ENCODE measurements at places on chromosomes 13 and 19. TPM values are rescaled to one million over a fixed set of nuclear protein-coding genes. Genes with fewer than 3 reads are reported as not detected.
A peak's percentile ranks its signal among the peaks of the same experiment; 100 is the strongest.

DNA sequence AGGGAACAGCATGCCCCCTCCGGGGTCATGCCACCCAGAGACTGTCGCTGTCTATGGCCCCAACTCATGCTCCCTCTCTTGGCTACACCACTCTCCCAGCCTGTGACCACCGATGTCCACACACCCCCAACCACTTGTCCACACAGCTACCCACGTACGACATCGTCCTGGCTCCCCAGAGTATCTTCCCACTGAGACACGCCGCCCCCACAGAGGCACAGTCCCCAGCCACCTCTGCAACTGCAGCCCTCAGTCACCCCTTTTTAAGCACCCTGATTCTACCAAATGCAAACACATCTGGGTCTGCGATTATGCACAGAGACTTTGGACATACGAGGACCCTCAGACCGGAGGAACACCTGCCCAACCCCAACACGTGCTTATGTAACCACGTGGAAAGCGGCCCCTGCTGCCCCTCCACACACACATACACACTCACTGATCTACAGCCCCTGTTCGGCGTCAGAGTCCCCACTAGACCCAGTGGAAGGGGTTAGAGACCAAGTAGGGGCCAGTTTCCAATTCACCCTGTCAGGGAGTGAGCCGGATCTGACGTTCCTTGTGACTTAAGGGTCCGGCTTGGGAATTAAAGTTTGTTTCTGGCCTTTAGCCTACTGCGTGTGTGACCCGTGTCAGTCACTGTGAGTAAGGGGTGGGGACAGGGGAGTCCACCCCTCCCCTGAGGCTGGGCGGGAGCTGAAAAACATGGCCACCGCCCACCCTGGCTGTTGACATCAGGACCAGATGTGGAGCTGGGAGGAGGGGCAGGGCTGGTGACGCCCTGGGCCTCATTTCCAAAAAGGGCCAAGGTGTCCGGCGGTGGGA is 11.9 kb upstream of the AXL start:
- peak; percentile 23 for DNase-seq

DNA sequence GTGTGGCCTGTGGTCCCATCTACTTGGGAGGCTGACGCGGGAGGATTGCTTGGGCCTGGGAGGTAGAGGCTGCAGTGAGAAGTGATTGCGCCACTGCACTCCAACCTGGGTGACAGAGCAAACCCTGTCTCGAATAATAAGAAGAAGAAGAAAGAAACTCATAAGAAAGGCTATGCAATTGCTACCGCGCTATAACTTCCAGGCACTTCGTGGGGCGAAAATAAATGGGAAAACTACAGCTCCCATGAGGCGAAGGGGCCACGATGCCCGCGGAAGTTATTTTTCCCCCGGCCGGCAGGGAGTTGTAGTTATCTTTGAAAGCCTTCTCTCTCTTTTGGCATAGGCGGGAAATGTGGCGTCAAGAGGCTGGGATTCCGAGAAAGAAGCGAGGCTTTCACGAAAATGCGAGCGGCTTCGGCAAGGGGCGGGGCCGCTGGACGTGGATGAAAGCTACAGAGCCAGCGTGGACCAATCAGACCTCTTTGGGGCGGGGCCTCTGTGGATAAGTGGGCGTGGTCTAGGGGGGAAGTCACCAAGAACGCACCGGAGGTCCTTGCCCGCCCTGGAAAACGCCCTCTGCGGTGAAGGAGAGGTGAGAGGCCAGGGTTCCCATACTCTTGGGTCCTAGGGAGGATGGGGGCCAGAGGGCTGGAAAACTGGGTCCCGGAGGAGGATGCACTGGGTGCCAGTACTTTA is at the start of gene NUCB1:
NUCB1 (plus strand) TSS at position 532 of the 696 bp plus-strand sequence. CDS start 485 bp downstream, outside the sequence.
- peak; percentile 100 for DNase-seq

GRCh38 chr13:36837354-36838092 is 18.5 kb downstream of the RFXAP start:
- DNase-seq: peak; percentile 24

DNA sequence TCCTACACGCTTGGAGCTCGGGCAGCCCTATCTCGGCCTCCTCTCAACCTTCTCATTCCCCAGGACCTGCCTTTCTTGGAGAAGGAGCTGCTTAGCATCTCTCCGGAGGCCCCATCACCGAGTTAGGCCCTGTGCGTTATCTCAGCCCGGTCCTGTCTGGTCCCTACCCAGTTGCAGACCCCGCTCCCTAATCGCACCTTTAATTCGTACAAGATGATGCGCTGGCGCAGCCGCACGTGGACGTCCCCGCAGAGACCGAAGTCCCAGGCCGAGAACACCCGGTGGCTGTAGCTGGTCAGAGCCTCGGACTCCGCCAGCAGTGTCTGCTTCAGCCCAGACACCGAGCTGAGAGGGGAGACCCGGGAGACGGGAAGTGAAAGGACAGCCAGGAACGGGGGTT is 5.7 kb upstream of the LENG1 start:
- no peak for DNase-seq

DNA sequence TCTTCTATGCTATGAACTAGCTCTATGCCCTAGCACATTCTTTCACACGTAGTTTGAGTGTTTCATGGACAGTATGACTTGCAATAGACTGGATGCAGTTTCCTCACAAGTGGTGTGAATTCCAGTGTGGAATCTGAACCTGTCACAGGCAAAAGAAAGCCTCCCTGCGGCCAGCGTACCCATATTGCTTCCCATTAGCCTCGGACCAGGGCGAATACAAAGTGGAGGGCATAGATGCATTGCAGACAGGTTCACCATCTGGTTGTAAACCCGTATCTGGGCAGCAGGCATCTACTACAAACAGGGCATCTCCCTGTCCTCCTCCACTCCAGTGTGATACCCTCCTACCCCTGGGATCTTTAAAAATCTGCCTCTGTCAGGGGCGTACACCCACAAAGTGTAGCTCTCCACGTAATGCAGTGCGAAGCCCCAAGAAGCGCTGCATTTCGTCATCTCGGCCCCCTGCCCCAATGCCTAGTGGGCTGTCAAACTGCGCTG is 1.4 kb upstream of the CIC start:
- no peak for DNase-seq

Gene CYP2S1
- total RNA-seq: 1.8 TPM

GRCh38 chr13:103883164-103883563 is 816.9 kb upstream of the SLC10A2 start:
- peak; percentile 95 for DNase-seq

DNA sequence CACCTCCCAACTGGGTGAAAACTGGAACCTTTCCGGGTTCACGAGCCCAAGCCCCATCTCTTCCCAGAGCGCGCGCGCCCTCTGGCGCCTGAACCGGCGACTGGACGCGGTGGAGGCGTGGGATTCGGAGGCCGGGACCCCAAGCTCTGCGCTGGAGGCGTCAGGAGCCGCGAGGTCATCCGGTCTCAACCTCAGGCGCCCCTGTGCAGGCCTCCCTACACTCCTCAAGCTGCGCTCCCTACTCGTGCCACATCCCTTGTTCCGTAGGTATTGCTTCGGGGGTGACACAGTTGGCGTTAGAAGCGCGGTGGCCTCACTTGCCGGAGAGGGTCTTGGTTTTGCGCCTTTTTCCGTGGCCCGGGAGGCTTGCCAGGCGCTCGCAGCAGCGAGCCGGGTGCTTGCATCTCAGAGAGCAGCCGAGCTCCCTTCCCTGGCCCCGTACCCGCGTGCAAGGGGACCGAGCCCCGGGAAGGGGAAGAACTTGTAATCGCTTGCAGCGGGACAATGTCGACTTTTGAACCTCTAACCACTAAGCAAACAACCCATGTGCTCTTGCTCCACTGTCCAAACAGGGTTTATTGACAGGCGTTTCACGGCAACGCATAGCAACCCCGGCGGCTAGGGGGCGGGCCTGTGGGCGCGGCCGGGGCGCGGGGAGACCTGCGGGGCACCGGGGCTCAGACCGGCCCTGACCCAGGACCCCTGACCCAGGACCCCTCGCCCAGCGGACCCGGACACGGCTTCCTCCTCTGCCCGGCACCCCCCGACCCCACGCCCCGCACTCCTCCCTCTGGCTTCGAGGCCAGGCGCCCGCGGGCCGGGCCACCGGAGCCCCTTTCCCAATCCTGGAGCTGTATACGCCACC is 8.5 kb downstream of the CDX2 start:
- peak; percentile 50 for DNase-seq

- peak; percentile 42 for DNase-seq
Observed at GRCh38 chr13:90926459-90926858, 421.0 kb upstream of the MIR17HG start.

- DNase-seq: no peak
Observed at GRCh38 chr13:28340272-28340793, 154.6 kb downstream of the FLT1 start.

- DNase-seq: no peak
Observed at GRCh38 chr13:77554069-77554468, 18.6 kb downstream of the SCEL start.

Gene OR7A5
- not detected for total RNA-seq

- DNase-seq: no peak
Observed at GRCh38 chr19:3975637-3976087, 4.8 kb upstream of the DAPK3 start.

GRCh38 chr19:2166741-2167738 is 3.3 kb downstream of the DOT1L start:
- peak; percentile 83 for DNase-seq

DNA sequence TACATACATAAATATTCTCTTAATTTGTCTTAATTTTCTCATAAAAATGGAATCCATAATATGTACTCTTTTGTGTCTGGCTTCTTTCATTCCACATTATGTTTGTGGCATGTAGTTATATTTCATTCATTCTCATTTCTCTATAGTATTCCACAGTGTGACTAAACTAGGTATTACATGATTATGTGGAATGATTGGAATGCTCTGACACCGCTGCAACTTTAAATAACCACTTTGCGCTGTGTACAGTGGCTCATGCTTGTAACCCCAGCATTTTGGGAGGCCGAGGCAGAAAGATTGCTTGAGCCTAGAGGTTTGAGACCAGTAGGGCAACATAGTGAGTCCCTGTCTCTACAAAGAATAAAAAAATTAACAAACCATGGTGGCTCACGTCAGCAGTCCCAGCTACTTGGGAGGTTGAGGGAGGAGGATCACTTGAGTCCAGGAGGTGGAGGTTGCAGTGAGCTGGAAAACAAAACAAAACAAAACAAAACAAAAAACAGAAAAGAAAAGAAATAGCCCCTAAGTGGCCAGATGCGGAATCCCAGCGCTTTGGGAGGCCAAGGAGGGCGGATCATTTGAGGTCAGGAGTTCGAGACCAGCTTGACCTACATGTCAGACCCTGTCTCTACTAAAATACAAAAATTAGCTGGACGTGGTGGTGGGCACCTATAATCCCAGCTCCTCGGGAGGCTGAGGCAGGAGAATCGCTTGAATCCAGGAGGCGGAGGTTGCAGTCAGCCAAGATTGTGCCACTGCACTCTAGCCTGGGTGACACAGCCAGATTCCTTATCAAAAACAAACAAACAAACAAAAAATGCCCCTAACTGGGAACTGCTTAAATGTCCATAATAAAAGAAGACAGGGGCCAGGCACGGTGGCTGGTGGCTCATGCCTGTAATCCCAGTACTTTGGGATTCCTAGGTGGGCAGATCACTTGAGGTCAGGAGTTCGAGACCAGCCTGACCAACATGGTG is 8.0 kb upstream of the SAE1 start:
- peak; percentile 73 for DNase-seq

DNA sequence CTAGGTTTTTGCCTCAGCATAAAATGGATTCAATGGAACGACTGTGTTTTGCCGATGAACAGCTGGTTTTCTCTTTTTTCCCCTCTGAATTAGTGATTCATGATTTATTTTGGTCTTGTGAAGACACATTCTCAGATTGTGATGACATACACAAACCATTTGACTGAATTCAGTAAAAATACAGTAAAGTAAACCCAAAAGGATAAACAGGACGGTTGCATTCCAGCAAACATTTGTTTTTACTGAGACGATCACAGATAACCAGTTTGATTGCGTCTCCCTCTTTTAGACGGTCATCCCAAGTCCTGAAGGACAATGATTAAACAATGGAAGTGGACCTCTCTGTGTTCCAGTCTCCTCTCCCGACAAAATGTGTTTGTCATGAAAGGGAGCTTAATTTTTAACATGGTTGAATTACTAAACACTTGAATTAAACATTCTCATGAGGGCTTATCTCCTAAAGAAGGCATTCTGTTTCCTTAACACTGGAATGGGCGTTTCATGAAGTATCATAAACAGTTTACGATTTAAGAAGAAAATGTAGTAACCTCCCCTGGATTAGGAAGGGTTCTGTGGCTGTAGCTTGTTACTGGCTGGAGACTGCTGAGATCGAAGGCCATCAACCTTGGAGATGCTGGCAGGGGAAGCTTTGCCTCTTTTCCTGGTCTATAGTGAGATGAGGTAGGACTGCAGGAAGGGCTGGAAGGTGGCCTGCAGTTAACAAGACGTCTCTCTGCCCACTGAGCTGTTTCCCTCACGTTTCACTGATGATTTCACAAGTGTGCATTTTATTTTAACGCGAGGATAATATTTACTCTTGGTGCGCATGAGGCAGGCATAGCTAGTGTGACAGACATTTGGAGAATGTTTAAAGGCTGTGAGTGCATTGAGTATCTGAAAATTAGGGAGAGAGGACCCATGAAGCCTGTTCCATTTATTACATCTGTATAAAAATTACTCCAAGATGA is 457.9 kb downstream of the FGF9 start:
- DNase-seq: no peak

DNA sequence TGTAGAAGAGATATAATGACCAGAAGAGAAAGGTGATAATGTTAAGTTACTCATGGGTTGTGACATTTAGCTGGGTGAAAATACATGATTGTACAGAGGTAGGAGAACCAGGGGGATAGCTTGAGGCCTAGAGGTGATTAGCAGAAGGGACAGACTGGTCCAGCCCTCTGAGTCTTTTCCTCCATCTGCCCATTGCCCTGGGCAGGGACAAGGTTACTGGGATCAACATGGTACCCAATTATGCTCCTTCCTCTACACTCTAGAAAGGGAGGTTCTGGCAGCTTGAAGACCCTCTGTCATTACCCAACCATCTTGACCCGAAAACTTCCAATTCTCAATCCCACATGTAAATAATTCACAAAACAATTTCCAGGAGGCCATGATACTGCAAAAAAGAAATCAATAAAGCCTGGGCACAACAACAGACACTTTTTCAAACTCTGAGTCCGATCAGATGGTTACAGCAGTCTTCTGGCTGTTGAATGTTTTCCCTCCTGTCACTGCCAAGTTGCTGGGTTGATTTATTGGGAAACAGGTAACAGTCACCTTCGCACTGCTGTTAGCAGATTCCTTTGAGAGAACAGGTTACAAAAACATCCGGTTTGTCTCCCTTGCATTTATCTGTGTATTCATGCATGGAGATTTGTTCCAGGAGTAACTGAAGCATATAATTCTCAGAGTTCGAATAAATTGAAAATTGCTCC is 239.1 kb upstream of the HTR2A start:
- DNase-seq: no peak

Gene NPHS1
- total RNA-seq: 1.1 TPM

DNA sequence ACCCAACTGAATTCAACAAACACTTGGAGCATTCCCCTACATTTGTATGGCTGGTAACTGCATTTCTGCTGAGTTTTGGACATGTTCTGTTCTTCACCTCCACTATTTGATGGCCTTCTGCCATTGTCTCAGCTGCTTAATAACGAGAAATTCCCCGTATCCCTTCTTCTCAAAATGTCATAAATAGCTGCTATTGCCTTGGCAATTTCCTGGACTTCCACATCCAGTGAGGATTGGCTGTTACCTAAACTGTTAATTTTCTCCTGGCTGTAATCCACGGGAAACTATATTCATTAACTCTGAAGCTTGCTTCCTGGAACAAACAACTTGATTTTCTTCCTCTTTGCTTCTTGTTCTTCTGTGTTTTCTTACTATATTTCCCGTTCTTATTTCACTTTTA is 69.5 kb upstream of the TDRD3 start:
- no peak for DNase-seq

Gene TMEM221
- 3.2 TPM for total RNA-seq

Measured in cardiac muscle cell (in vitro differentiated cells and primary cell).